ENCODE measurements at places on chromosomes 4 and X.

GRCh38 chrX:20205927-20206708, 60.6 kb downstream of the RPS6KA3 start:
- DNase-seq, result no peak

- DNase-seq, result no peak
These were observed 112.0 kb upstream of the MAGEB18 start for GRCh38 chrX:26026179-26026578.

DNA sequence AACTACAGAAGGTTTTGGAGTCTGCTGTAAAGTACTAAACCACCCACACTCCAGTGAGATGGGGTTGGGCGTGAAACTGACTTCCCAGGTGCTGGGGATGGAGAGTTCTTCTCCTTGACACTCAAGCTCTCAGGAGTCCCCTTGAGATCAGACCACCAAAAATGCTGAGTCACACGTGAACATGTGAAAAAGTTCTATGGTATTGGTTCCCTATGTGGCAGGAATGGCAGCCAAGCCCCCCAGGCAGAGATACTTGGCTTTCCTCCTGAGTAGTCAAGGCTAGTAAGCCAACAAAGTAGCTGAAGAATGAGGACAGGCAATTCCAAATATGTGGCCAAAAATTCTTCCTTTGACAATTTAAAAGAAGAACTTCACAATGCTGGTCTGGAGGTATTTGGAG, 222.0 kb upstream of the ADAMTS3 start:
- DNase-seq, result no peak

DNA sequence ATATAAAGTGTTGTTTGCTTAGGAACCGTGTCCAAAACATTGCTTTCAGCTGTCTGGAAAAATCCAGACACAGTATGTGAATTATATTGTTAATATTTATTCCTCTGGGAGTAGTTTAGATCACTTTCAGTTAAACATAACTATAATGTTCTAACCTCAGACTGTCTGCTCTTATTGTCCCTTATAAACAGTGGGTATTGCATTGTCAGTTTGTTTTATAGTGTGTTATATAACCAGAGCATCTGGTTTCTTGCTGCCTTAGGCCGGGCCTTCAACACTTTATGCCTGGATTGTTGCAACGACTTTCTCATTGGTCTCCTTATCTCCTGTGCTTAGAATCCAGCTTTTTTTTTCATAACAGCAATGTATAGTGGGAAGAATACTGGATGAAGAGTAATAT, 26.4 kb downstream of the ATG4A start:
- peak; percentile 12 for DNase-seq

- DNase-seq, result no peak
These were observed 174.2 kb upstream of the NOCT start for GRCh38 chr4:138841343-138841742.

DNA sequence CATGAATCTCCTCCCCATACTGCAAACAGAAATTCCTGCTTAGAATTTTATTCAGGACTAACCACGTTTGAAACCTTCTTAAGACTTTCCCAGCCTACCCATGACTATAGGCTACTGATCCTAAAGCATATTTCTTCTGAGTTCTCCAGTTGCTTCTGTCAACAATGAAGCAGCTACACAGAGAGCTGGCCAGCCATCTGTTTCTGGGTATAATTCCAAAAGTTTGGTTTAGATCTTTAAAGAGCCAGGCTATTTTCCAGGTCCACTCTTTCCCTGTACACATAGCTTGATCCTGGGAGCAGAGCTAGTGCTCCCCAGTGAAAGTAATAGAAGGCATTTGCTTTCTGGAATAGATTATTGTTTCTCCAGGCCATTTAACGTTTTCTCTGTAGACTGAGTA, 4.0 kb upstream of the ITM2A start:
- no peak for DNase-seq

GRCh38 chr4:7753931-7754465, 185.7 kb downstream of the AFAP1 start:
- DNase-seq, result no peak

DNA sequence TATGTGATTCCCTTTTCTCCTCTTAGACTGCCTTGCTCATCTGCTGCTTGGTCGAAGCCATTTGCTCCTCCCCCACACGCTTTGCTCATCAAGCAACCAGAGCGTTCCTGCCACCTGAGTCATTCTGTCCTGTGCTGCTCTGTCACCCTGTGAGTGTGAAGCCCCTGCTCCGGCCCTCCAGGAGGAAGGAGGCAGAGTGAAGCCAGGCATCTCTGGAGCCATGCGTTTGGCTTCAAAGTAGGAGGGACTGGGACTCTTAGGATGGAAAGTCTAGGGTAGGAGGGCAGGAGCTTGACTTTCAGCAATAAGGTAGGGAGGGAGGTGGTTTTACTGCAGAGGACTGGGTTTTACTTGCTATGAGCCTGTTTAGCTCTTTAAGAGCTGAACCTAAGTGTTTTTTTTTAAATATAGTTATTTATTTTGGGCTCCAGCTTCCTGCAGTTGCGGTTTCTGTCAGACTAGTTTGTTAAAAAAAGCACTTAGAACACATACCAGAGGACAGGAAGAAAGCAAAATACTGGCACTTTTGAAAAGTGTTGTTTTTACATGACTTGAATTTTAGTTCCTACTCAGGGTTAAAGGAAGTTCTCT, 63.6 kb downstream of the SPINK2 start:
- DNase-seq, result peak; percentile 75

DNA sequence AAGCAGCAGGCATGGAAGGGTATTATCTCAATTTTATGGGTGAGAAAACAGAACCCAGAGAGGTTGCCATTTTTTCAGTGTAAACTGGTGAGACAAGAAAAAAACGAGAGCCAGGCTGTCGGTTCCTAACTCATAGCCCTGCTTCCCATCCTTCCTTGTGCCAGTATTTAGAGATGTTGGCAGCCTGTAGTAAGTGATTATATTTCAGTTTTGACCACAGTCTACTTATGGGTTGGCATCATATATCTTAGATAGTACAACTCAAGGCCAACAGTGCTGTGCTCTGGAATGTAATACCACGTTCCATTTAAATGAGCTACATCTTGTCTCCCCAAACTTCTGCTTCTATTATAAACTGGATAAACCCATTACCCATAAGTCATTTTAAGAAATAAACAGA, 40.8 kb downstream of the XK start:
- DNase-seq, result no peak

- no peak for DNase-seq
These were observed 145.1 kb downstream of the BTC start for GRCh38 chr4:74649193-74649592.

DNA sequence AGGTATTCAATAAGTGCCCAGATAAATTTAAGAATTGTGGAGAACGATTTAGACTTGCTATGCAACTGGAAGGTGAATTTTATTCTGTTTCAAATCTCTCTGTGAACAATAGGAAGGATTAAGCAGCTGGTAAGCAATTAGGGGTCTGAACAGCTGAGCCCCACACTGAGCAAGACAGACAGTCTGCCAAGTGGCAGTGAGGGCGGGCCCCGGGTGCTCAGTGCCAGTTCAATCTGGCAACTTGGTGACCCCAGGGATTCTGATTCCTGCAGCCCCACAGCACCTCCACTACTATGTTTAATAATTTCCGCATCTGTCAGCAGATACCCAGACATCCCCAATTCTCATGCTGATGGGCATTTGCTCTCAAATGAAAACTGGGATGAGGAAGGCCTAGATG, 317.3 kb downstream of the PPP1R2C start:
- no peak for DNase-seq

DNA sequence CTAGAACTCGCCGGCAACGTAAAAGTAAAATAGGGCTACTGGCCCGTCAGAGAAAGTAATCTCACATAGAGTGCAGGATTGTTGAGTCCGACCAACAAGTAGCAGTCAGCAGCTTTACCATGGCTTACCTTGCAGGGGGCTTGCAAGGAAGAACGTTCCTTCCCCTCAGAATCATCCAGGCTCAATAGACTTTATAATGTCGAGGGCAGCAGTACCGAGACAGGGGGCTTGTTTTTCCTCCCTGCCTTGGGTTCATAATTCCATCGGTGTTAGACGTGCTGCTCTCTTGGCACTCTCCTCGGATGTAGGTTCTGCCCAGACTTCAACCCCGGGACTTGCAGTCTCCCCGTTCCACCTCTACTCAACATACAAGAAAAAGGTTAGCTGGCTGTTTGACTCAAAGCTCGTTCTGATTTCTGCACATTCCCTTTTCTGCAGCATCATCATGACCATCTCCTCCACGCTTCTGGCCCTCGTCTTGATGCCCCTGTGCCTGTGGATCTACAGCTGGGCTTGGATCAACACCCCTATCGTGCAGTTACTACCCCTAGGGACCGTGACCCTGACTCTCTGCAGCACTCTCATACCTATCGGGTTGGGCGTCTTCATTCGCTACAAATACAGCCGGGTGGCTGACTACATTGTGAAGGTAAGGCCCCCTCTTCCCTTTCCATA, 1.5 kb downstream of the SLC10A4 start:
- no peak for DNase-seq

- no peak for DNase-seq
These were observed 18.4 kb downstream of the ZFX start for GRCh38 chrX:24167719-24168472.

DNA sequence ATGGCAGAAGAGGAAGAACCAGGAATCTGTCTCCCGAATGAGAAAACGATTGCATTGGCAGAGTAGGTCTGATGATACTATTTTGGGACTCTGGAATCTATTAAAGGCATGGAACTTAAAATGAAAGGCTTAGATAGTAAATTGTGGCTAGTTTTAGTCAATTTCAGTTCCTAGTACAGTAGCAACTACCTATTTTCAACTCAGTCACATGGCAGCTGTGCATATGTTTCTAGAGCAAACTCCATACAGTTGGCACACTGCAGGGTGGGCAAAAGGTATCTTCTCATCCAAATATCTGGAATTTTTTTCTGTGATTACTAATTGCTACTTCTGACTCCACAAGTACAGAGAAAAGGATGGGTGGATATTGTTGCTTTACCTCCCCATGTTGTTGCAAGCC, 663.6 kb downstream of the PCDH7 start:
- no peak for DNase-seq

DNA sequence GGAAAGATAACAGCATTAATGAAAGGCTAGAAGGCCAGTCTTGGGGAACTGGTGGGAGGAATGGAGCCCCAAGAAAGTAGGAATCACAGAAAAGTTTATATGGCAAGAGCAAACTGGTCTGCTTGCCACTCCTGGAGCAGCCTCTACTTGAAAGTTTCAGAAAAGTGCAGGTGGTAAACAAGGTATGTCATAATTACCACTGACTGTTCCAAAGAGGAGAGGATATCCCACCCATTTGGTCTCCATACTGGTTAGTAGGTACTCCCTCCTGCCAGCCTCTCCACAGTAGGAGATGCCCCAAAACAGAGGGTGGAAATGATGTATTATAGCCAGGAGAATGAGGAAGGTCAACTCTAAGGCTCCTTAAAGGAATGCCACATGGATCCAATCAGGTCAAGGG, 145.1 kb downstream of the INPP4B start:
- no peak for DNase-seq

DNA sequence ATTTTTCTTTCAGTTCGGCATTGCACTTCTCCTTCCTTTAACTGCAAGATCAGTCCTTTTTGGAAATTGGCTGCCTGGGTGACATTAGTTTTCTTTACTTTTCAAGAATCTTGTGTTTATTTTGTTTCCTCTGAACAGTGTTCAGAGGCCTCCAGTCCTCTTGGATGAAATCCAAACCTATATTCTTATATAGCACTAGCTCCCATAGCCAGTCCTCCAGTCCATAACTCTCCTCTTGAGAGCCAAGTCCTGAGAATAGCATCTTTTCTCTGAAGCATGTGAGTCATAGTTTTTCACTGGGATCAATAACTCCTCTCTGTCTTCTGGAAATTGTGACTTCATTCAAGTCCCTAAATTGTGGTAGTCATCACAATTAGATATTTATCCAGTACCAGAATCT, 357.5 kb downstream of the RAPGEF2 start:
- peak; percentile 18 for DNase-seq

GRCh38 chr4:20043991-20044390, 207.7 kb upstream of the SLIT2 start:
- no peak for DNase-seq

DNA sequence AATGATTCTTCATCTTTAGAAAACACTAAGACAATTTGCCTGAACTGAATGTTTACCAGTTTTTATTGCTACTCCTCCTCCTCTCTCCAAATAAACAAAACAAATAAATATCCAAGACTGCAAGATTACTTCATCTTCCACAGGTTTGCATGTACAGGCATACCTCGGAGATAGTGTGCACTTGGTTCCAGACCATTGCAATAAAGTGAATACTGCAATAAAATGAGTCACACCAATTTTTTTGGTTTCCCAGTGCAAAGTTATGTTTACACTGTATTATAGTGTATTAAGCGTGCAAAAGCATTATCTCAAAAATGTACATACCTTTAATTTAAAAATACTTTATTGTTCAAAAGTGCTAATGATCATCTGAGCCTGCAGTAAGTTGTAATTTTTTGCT, 53.3 kb downstream of the FBXL5 start:
- DNase-seq, result no peak

DNA sequence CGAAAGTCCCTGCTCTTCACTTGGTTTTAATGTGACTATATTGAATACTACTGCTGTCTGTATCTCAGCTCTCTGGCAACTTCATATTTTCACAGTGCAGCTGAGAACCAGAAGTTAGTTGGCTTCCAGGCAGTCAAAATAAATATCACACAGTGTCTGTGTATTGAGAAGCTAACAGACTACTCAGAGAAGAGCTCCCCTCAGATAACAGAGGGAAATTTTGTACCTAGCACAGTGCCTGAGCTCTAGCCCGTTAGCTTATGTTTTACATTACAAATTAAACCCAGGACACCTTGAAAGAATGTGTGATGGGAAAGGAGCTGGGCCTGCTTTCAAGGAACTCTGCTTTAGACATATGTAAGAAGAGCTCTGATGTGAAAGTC, 22.7 kb downstream of the JADE1 start:
- no peak for DNase-seq

GRCh38 chrX:125405339-125405738, 85.7 kb downstream of the TEX13C start:
- DNase-seq, result no peak

DNA sequence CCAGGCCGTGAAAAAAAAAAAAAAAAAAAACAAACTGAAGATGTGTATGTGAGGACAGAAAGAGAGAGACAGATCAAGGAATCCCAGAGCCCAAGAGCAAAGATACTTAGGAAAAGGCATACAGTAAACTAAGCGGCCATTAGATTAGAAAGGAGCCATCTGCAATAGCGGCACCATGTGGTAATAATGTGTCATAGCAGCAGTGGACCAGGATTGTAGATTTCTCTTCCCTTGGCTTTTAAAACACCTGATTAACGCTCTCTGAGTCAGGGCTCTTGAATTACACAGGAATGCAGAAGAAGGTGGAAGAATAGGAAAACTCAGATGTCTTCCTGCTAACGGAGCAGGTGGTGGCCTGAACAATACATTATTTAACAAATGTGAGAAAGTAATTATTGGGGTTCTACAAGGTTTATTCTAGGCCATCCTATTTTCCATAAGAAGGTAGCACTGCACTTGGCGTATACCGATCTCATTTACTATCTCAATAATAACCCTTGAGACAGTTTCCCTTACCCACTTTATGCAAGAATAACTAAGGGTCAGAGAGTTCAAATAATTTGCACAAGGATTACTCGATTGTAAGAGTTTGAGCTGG, 182.7 kb downstream of the KCNIP4 start:
- peak; percentile 34 for DNase-seq

- peak; percentile 22 for DNase-seq
These were observed 105.3 kb downstream of the ADAMTS3 start for GRCh38 chr4:72463724-72464123.

GRCh38 chr4:85210353-85210752, 243.9 kb upstream of the WDFY3 start:
- no peak for DNase-seq

- no peak for DNase-seq
These were observed 145.2 kb upstream of the MAB21L2 start for GRCh38 chr4:150436598-150437370.
